C1 segment of cervical spinal cord (tissue), 14 donors: ENCODE measurements at places on chromosomes 2 and 18.

- no peak for DNase-seq
Observed at GRCh38 chr2:240629968-240630770, 4.9 kb downstream of the GPR35 start.

DNA sequence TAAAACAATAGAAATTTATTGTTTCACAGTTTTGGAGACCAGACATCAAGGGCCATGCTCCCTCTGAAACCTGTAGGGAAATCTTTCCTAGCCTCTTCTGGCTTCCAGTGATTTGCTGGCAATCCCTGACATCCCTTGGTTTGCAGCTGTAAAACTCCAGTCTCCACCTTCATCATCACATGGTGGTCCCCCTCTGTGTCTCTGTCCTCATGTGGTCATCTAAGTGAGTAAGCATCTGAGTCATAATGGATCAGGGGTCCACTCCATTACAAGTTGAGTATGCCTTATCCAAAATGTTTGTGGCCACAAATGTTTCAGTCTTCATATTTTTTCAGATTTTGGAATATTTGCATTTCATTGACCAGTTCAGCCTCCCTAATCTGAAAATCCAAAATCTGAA is 5.6 kb upstream of the SGPP2 start:
- DNase-seq = no peak

- DNase-seq = no peak
Observed at GRCh38 chr2:113162173-113162572, 11.6 kb upstream of the PSD4 start.

DNA sequence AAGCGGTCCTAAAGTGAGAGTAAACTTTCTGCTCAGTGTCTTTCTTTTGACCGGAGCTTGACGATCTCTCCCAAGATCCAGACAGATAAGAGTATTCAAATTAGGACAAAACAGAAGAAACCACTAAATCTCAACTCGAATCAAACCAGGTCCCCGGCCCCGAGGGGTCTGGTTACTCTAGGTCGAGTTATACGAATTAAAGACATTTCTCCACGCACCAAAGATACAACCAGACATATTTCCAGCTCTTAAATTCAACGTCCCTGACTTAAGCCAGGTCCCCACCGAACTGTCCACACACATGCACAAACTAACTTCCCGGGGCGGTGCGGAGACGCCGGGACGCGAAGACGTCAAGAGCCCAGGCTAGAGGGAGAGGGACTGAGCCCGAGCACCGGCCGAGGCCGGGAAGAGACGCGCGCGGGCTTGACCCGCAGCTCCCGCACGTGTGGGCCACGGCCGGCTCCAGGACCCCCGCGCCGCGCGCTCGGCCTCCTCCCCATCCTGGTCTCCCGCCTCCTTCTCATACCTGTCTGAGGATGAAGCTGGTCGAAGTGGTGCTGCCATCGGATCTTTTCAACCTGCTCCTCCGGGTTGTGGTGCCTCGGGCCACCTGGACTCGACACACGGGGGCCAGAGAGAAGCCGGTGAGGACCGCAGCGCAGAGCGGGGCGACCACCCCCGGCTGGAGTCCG is 896 bp downstream of the CACNB4 start:
- no peak for DNase-seq

GRCh38 chr2:240603081-240603835 is 16.7 kb downstream of the CAPN10 start:
- DNase-seq = no peak

DNA sequence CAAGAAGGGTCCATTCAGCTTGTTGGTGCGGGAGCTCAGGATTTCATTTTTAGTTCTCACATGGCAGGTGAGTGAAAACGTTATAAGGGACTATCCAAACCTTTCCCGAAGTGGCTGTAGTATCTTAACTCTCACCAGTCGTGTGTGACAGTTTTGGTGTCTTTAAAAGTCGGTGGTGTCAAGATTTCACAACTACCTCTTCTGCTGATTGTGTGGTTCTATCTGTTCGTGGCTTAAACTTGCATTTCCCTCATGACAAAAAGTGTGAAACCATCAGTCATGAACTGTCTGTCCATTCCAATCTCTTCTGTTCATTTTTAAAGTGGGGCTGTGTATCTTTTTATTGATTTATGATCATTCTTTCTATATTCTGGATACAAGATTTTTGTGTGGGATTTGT is 3.8 kb upstream of the AQP12B start:
- no peak for DNase-seq

GRCh38 chr2:25281522-25281921 is 60.2 kb downstream of the DNMT3A start:
- DNase-seq = no peak

- DNase-seq = no peak
Observed at GRCh38 chr2:215405722-215406581, 29.9 kb downstream of the FN1 start.
